ENCODE measurements at places on chromosomes 1 and 21.

- no peaks in the 10 kb centered on the region for H3K27me3 ChIP-seq
- no peak for DNase-seq
- H3K4me1 ChIP-seq: no peaks in the 10 kb centered on the region
Observed at GRCh38 chr1:30748699-30749401, 8.7 kb downstream of the LAPTM5 start.

DNA sequence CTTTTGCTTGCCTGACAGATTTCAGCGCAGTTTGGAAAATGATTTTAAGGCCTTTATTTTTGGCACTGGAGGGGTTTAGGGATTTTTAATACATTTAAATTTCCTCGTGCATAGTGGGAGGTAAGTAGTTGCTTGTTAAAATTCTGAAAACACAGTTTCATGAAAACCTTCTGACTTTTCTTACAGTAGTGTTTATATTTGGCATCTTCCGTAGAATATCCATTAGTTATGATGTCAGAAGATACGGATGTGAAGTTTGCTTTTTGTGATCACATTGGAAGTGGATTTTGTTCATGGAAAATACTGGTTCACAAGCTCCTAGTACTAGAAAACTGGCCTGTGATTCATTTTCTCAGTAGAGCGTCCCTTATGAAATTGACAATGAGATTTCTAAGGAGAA lies 1.3 kb downstream of the RABGAP1L start:
- DNase-seq: no peak
- no peak overlapping the region for H3K27ac ChIP-seq
- no peaks in the 10 kb centered on the region for H3K4me1 ChIP-seq
- H3K27me3 ChIP-seq: no peaks in the 10 kb centered on the region
- H3K36me3 ChIP-seq: no peaks in the 10 kb centered on the region

- H3K27ac ChIP-seq: no peak overlapping the region
- H3K36me3 ChIP-seq: no peaks in the 10 kb centered on the region
- no peak for DNase-seq
- H3K4me3 ChIP-seq: no peak overlapping the region
Observed at GRCh38 chr1:94314222-94314858, 77.0 kb upstream of the ARHGAP29 start.

GRCh38 chr1:218971156-218971555 lies 202.5 kb upstream of the LYPLAL1 start:
- no peak overlapping the region for H3K27ac ChIP-seq
- H3K36me3 ChIP-seq: no peaks in the 10 kb centered on the region
- DNase-seq: no peak

DNA sequence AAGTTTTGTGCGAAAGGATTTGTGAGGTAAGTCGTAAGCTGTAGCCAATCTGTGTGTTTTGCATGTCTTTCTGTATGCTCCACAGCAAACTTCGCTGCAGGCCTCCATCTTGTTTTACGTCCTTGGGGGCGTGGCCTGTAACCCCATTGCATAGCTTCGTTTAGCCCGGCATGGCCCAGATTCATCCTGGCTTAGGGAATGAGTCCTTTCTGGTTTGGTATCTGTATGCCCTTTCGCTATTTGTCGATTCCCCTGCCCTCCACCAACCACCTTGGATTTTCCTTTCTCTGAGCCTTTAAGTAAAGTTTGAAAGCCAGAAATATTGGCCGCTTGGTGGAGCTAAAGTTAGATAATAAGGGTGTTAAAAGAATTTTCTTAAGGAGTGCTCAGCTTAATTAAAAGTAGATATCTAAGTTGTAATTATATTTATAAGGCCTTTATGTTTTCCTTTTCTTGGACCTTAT lies 1.1 kb downstream of the THEM4 start:
- H3K27ac ChIP-seq: no peak overlapping the region
- H3K4me1 ChIP-seq: peaks cover 19% of the 10 kb centered on the region

DNA sequence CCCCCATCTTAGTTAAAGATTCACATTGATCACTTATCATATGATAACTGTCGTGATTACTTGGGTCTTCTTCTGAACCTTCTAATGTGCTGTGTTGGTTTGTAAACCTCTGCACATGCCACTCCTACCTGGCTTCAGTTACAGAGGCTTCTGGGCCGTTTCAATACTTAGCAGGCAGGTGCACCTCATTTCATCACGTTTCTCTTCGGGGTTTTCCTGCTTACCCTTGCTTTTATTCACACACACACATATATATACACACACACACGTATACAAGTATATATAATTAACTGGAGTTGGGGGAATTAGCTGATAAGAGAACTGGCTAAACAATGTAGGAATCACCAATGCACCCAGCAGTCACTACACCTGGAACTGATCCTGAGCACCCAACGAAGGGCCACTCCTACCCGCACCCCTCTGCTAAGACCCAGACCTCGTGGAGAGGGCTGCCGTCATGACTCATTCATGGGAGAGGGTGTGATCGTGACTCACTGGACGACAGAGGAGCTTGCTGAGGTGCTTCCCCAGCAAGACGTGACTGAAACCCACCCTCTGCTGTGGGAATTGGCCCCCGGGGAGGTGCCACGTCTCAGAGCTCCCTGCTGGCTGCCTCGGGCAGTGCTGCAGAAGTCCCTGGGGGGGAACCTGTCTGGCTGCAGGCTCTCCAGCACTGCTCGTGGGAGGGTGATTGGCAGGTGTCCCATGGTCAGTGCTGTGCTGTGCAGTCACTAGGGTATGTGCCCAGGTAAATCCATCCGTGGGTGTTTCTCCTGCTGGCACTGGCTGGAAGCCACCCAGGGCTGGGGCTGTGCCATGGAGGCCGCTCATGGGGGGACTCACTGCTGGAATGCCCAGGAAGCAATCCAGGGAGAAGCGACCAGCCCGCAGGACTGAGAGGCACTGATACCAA lies 166.6 kb downstream of the DYRK1A start:
- DNase-seq: no peak
- H3K27me3 ChIP-seq: no peaks in the 10 kb centered on the region
- H3K4me3 ChIP-seq: no peak overlapping the region
- no peak overlapping the region for H3K27ac ChIP-seq
- H3K4me1 ChIP-seq: peaks cover 11% of the 10 kb centered on the region
- H3K36me3 ChIP-seq: no peaks in the 10 kb centered on the region

DNA sequence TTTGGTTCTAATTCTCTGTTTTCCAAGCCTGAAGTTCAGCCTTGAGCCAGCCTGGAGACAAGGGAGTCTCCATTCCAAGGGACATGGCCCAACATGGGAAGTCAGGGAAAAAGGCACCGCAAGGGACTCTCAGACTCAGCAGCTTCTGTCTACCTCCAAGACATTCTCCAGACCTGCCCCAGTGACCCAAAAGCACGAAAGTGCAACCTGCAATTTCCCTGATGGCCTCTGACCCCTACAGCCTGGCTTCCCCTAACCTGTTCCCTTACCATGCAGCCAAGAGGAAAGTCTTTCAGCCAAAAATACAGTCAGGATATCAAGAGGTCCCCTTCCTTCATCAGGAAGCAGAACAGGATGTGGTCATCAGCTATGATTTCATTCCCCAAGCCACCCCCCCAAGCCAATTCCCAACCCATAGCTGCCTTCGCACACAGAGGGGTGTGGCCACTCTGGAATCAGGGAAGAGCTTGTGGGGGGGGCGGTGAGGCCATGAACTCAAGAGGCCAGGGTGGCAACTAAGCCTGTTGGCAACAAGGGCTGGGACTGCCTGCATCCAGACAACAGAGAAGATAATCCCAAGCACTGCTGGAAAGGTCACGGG lies 59.2 kb downstream of the TIAM1 start:
- H3K4me1 ChIP-seq: no peaks in the 10 kb centered on the region
- no peaks in the 10 kb centered on the region for H3K36me3 ChIP-seq
- H3K27ac ChIP-seq: no peak overlapping the region
- no peak for DNase-seq
- H3K4me3 ChIP-seq: no peak overlapping the region
- H3K27me3 ChIP-seq: no peaks in the 10 kb centered on the region
